ENCODE measurements at places on chromosomes 2 and 18.

GRCh38 chr2:178193496-178193822, 853 bp upstream of the OSBPL6 start:
- DNase-seq = no peak

GRCh38 chr2:74199871-74200305, 1.5 kb downstream of the MTHFD2 start:
- DNase-seq = no peak

DNA sequence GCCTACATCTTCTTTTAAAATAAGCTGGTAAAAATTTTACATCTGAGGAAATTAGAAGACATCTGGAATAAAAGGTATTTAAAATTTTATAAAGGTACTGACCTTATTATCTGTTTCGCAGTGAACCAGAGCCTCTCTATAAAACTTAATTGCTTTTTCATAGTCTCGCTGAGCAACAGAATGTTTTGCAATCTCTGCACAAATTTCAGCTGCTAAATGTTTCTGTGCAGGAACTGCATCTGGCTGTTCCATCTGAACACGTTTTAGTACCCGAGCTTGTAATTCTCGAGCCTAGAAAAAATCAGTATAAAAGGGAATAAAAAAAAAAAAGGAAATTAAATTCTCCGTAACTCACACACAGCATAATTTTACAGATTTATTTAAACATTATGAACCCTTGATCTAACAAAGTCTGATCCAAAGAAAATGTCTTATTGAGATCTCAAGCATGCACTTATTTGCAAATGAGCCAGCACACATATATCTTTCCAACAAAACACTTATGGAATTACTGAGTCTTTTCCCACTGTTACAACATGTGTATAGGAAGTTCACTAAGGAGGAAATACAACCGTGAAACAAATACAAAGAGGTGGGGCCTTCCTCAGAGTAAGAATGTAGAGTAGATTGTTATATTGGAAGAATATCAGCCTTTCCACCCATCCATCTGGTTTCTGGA, 51.8 kb downstream of the TTC21B start:
- no peak for DNase-seq

DNA sequence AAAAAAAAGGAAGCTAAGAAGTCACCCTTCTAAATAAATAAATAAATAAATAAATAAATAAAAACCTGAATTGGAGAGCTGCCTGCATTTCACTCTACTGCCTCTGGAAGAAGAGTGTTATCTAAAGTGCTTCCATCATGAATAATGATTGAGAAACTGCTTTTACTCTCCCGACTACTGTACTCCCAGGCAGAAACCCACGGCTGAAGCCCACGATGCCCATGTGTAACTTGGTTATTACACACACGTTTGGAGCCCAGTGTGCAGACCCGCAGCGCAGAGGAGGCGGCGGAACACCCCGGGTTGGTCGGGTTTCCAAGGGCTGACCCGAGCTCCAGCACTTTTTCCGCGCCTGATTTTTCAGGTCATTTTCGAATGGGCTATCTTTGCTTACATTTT, 697 bp upstream of the SPATS2L start:
- DNase-seq = no peak

DNA sequence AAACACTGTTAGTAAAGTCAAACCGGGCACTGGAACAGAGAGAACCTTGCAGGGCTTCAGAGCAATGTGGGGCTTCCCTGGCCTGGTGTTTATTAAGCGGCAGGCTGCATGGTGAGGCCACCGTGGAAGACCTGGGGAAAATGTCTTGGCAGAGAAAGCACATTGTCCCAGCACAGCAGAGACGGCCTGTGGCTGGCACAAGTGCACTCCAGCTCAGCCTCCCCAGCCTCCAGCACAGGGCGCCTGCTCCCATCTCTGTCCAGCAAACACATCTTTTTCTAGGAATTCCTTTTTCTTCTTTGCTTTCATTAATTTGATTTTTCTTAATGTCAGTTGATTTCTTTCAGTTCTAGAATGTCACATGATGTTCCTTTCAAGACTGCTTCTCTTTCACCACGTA, 138.2 kb upstream of the NFATC1 start:
- DNase-seq = no peak

DNA sequence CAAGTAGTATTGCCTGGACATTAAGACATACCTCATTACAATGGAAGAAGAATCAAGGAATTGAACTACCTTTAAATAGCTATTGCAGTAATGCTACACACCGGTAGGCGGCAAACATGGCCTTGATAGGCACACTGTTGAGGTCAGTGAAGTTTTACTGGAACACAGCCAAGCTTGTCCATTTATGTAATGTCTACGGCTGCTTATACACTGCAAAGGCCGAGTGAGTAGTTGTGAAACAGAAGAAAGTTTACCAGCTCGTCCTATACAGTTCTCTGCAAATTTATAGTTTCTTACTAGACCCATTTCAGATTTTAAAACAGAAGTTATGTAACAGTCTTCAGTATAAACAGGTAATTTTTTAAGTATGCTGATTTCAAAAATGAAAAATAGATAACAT, 38.8 kb downstream of the PPP4R1 start:
- DNase-seq = no peak

- no peak for DNase-seq
Observed at GRCh38 chr18:32319084-32319483, 129.2 kb downstream of the MEP1B start.

GRCh38 chr2:62687636-62688035, 17.9 kb upstream of the EHBP1 start:
- DNase-seq = no peak

DNA sequence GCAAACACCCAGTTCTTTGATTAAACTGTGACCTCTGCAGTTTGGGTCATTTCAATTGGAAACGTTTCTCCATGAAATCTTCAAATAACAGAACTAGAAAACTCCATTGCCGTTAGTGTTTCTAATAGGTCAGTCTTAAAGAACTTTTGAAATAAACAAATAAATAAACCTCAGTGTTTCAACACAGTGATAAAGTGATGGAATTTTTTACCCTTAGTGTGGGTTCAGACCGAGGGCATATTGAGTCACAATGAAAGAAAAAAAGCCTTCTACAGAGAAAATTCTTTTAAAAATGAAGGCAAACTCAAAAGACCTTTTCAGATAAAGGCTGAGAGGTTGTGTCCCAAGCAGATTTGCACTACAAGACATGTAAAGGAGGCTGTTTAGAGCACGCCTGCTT, 149.6 kb downstream of the NCKAP5 start:
- DNase-seq = no peak

GRCh38 chr2:208153156-208153555, 7.2 kb upstream of the CRYGB start:
- no peak for DNase-seq

- DNase-seq = no peak
Observed at GRCh38 chr2:187855689-187856088, 301.5 kb upstream of the TFPI start.

DNA sequence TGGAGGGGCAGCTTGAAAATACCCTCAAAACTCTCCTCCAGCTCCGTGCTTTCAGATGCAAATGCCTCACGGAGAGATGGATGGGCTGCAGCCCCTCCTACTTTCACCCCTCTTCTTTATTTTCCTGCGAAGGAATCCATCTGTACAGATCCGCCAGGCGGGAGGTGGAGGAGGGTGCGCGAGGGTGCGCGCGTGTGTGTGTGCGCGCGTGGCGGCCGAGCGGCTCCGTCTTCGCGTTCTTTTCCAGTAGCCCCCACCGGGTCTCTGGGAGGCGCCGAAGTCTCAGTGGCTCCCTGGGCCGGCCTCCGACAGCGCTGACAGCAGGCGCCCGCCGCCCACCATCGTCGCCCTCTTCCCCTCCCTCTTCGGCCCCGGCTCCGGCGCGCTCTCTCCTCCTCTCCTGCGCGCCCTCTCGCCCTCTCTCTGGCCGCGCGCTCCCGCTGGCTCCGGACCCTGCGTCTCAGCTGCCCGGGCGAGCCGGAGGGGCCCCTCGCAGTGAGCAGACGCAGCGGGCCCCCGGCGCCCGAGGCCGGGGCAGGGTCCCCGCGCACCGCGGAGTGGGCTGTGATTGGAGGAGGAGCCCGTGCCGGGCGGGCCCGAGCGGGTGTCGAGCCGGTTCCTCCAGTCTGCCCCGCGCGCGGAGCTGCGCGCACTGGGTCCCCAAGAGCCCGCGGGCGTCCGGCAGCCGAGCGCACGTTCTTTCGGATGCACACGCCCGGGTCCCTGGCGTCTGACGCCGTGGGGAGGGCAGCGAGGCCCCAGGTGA, at the start of gene CDH7:
Gene CDH7 (plus strand): TSS at position 624 of the 766 bp plus-strand sequence. CDS start 11,831 bp downstream, outside the sequence.
- no peak for DNase-seq

GRCh38 chr2:96907115-96908041, 37.5 kb upstream of the SEMA4C start:
- no peak for DNase-seq

DNA sequence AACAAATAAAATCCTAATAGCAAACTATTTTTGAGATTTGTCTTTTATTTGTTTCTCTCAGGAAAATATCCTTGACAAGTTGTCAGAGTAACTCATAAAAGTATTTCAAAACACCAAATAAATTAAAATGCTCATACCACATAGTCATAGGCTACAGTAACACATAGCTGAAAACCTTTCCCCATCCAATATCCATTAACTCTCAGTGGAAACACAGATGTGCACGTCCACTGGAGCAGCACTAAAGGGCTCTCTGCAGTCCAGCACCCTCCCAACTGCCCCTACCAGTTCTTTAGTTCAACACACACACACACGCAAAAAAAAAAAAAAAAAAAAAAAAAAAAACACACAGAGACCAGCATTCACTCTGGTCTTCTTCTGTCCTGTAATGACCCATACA, 879 bp upstream of the XDH start:
- DNase-seq = no peak

- no peak for DNase-seq
Observed at GRCh38 chr2:240353944-240354343, 81.5 kb upstream of the GPC1 start.

- no peak for DNase-seq
Observed at GRCh38 chr2:240170883-240171282, 30.4 kb upstream of the OTOS start.

DNA sequence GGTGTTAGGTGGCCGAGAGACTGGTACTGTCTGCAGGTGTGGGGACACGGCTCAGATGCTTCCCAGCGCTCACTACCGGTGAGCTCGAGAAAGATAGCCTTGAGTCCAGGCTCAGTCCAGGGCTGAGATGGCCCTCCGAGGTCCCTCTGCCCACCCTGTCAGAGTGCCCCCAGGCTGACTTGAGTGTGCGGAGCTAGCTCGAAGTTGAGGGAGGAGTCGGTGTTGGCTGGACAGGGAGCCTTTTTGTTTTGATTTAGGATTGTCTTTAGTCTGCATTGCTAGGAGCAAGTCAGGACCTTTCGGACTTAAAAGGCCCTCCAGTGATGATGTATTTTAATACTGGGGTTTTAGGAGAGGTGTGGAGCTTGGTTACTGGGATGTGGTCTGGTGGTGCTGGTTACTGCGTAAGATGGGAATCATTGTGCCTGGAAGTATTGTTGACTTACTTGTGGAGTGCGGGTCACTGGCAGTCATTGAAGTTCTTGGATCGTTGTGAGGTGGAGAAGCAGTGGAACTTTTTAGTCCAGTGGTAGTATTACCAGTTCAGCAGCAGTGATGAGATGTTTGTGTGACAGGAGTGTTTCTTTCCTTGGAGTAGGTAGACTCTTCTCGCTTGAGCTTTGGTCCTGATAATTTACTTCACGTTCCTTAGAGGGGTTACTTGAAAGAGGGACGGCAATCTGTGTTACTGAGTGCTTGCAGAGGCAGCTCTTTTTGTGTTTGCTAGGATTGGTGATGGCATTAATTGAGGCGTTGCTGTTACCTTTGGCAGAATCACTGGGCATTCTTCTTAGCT, 633 bp downstream of the KIAA1328 start:
- DNase-seq = no peak

- no peak for DNase-seq
Observed at GRCh38 chr2:239311132-239312040, 89.4 kb downstream of the HDAC4 start.
